Activated CD8-positive, alpha-beta memory T cell treated with anti-CD3 and anti-CD28 coated beads for 48 hours (primary cell): ENCODE measurements at places on chromosomes 13 and 19.

DNA sequence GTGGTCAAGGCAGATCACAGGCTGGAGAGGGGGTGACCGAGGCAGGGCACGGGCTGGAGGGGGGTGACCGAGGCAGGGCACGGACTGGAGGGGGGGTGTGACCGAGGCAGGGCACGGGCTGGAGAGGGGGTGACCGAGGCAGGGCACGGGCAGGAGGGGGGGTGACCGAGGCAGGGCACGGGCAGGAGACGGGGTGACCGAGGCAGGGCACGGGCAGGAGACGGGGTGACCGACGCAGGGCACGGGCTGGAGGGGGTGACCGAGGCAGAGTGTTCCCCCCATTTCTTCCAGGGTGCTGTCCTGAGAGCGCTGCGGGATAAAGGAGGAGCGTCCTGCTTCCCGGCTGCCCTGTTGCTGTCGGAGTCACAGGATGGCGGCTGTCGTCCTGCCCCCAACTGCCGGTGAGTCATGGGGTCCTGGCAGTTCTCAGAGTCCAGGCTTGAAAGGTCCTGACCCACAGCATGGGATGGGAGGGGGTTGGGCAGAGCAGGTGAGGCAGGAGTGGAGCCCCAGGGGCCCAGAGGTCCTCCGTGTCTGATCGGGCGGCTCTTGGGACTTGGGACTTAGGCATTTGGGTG is 5.3 kb downstream of the ZNF557 start:
- DNase-seq, result no peak

- DNase-seq, result no peak
Observed at GRCh38 chr13:59340151-59340550, 823.6 kb downstream of the DIAPH3 start.

DNA sequence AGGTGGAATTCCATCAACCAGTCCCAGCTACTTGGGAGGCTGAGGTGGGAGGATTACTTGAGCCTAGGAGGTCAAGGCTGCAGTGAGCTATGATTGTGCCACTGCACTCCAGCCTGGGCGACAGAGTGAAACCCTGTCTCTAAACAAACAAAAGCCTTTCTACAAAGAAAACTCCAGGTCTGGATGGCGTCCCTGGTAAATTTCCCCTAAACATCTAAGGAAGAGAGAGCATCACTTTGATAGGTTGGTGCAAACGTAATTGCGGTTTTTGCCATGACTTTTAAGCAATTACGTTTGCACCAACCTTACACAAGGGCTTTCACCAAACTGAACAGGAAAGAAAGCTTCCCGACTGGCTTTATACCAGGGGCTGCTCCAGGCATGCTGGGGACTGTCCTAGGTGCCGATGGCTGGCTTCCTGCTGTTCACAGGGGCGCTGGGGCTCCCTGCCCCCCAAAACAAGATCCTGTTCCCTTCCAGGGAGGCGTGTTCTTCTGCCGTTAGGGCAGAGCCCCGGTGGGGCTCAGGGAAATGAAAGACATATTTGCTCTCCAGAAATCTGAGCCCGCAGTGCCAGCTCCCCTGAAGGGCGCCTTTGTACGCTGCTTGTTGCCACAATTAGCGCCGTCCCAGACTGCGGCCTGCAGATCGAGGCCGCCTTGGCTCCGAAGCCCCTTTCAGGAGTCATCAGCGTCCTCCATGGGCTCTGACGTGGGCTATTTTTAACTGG is 38.7 kb upstream of the KLF2 start:
- DNase-seq, result no peak

DNA sequence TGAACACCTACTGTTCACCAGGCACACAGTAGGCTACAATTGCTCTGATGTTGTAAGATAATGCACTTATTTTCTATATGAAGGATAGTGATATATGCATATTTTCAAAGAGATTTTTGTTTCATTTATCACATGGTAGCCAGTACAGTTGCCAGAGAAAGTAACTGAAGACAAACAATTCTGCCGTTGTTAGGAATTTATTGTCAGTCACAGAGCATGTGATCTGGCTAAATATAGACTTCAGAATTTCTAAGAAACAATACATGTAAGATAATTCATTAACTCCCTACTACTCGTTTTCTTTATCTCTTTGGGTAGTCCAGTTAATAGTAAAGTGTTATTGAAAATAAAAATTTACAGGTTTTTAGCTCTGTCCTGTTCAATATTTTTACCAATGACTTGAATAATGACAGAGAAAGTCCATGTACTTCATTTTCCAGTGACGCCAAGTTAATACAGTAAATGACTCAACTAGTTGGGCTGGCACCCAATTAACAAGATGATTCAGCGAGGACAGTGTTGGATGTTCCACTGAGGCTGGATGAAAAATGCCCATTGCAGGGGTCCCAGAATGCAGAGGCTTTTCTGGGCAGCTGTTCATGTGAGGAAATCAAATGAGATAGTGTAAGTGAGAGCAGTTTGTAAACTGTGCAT is 35.6 kb downstream of the GJA3 start:
- DNase-seq, result no peak
